Tracheal epithelial cell (primary cell): ENCODE measurements at places on chromosomes 11 and 22. TPM values are rescaled to one million over a fixed set of nuclear protein-coding genes. Genes with fewer than 3 reads are reported as not detected.

HEPN1 gene
- total RNA-seq = 0.24 TPM in 1 of 2 replicates, not detected in the other

TREH gene
- not detected in 2 replicates for total RNA-seq

ADAMTS15 gene
- 0.21 and 0.24 TPM in 2 replicates for total RNA-seq

SMTNL1 gene
- not detected in 2 replicates for total RNA-seq

LRRC55 gene
- total RNA-seq = not detected in 2 replicates

RANBP1 gene
- 256 and 319 TPM in 2 replicates for total RNA-seq

GCAT gene
- total RNA-seq = 23.4 and 26.4 TPM in 2 replicates

CHRM1 gene
- total RNA-seq = not detected in 2 replicates

ZBTB16 gene
- 2.4 and 8.3 TPM in 2 replicates for total RNA-seq

CALCA gene
- total RNA-seq = not detected in 2 replicates

FAR1 gene
- total RNA-seq = 41.7 and 87.6 TPM in 2 replicates

PTPRCAP gene
- total RNA-seq = 0.24 TPM in 1 of 2 replicates, not detected in the other

CDC45 gene
- total RNA-seq = 1.1 and 3.9 TPM in 2 replicates

FGF19 gene
- not detected in 2 replicates for total RNA-seq

OR52N4 gene
- not detected in 2 replicates for total RNA-seq

TYR gene
- total RNA-seq = not detected in 2 replicates

ARVCF gene
- total RNA-seq = 7.9 and 27.5 TPM in 2 replicates

PGA5 gene
- not detected in 2 replicates for total RNA-seq

MS4A15 gene
- total RNA-seq = not detected in 2 replicates

OR5P2 gene
- not detected in 2 replicates for total RNA-seq

TRPM5 gene
- not detected in 2 replicates for total RNA-seq

OR51Q1 gene
- total RNA-seq = not detected in 2 replicates

MS4A12 gene
- total RNA-seq = not detected in 2 replicates

FGF4 gene
- not detected in 2 replicates for total RNA-seq

OR10D3 gene
- total RNA-seq = not detected in 2 replicates

SLC22A6 gene
- not detected in 2 replicates for total RNA-seq

OSBP2 gene
- total RNA-seq = 5.1 and 8.0 TPM in 2 replicates

MYEOV gene
- total RNA-seq = under 0.01 and 4.8 TPM in 2 replicates

DCHS1 gene
- total RNA-seq = 0.21 and 0.24 TPM in 2 replicates

BAIAP2L2 gene
- total RNA-seq = 0.21 and 0.48 TPM in 2 replicates
